Fibroblast of lung (primary cell): ENCODE measurements at places on chromosomes 2 and 18. TPM values are rescaled to one million over a fixed set of nuclear protein-coding genes. Genes with fewer than 3 reads are reported as not detected.

PAX8 gene
- polyA plus RNA-seq, result 0.26 and 0.28 TPM in 2 replicates

- DNase-seq, result no peak
These were observed 78.3 kb upstream of the PAX8 start for GRCh38 chr2:113357071-113357470.

CFC1 gene
- not detected in 2 replicates for polyA plus RNA-seq

TSN gene
- 50.4 and 59.0 TPM in 2 replicates for polyA plus RNA-seq

- no peak for DNase-seq
These were observed 60.8 kb downstream of the MYO3B start for GRCh38 chr2:170238776-170239175.

SAG gene
- polyA plus RNA-seq, result not detected in 2 replicates

DNA sequence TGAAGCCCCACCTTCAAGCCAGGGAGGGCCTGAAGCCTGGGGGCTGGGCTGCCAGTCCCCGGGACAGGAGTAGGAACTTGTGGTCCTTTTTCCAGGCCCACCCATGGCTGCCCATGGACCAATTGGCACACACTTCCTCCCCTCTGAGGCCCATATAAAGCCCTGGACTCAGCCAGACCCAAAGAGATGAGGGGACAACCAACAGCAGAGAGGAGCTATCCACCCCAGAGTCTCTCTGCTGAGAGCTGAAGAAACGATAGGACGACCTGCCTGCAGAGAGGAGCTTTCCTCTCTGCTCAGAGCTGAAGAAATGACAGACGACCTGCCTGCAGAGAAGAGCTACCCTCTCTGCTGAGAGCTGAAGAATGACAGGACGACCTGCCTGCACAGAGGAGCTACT is 43.8 kb upstream of the PEX13 start:
- no peak for DNase-seq

- DNase-seq, result no peak
These were observed 16.8 kb downstream of the TTC39C start for GRCh38 chr18:24031318-24031717.

DNA sequence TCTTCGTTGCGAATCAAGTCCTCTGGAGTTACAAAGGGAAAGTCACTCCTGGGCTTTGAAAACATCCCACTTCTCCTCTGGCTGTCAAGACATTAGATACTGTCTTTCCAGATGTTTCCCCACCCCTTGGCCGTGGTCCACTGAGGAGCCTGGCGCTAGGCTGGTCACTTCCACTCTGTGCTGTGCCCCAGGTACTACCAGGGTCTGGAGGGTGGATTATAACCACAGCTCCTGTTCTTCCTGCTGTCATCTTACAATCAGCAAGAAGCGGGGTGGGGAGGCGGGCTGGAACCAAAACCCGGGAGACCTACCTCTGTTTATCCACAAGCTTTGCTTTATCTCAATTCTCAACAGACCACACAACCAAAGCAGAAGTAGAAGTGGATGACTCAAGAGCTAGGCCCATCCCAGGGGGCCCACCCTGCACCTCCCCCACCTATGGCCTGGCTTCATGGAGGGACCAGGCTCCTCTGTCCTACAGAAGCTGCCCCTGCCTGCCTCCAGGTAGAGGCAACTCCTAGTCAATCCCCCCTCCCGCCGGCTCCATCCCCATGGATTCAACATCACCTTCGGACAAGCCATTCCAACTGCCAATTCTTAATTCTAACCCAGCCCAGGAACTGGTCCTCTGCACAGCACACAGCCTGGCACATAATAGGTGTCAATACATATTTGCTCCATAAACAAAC is 17.8 kb downstream of the SMAD7 start:
- DNase-seq, result no peak

RFX8 gene
- 4.3 and 10.4 TPM in 2 replicates for polyA plus RNA-seq

GRCh38 chr2:217691920-217692666 is 310.7 kb downstream of the TNS1 start:
- peak; percentile 84 for DNase-seq

- DNase-seq, result no peak
These were observed 30.0 kb downstream of the SERPINB8 start for GRCh38 chr18:63999871-64000270.

PTPRN gene
- 0.28 and 0.55 TPM in 2 replicates for polyA plus RNA-seq

GRCh38 chr2:9618410-9618809 is 12.4 kb downstream of the YWHAQ start:
- DNase-seq, result no peak

DNA sequence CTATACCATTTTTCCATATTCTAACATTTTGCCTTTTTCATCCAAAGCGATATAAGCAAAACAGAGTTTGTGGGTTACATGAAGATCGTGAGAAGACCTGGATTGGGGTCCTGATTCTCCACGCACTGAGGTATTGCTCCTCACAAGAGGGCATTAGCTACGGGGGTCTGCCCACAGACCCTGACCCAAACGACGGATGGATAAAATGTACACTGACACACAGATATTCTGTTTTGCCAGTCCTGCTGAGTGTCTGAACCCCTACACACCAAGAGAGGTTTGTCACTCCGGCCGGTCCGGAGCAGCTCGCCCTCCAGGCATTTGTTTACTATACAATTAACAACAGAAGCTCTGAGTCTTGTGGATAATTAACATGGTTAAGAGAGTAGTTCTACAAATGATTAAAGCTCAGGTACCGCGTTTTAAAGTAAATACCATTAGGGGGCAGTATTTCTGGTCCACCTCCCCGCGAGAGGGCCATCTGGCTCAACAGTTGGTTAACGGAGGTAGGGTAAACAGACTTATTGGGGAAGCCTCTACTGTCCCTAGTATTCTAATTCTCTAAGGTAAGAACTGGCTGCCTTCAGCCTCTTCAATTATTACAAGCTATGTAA is 28.4 kb downstream of the SCYGR8 start:
- DNase-seq, result no peak
